ENCODE measurements at places on chromosomes 1 and 21. TPM values are rescaled to one million over a fixed set of nuclear protein-coding genes. Genes with fewer than 3 reads are reported as not detected.

Gene PLEKHA6
- total RNA-seq, result 10.8 TPM

Gene IGFN1
- total RNA-seq, result not detected

Gene RAB3GAP2
- total RNA-seq, result 25.0 TPM

Gene CD53
- total RNA-seq, result not detected

Gene ELAPOR1
- 0.20 TPM for total RNA-seq

Gene AMPD1
- not detected for total RNA-seq

- peak; percentile 74 for DNase-seq
- no peaks in the 10 kb centered on the region for H3K36me3 ChIP-seq
Observed at GRCh38 chr1:15618077-15618654, 908 bp downstream of the DDI2 start.

- H3K4me3 ChIP-seq, result no peak overlapping the region
- H3K36me3 ChIP-seq, result no peaks in the 10 kb centered on the region
- no peak for DNase-seq
- H3K27me3 ChIP-seq, result peaks cover 17% of the 10 kb centered on the region
Observed at GRCh38 chr1:111880881-111881837, 108.3 kb downstream of the KCND3 start.

DNA sequence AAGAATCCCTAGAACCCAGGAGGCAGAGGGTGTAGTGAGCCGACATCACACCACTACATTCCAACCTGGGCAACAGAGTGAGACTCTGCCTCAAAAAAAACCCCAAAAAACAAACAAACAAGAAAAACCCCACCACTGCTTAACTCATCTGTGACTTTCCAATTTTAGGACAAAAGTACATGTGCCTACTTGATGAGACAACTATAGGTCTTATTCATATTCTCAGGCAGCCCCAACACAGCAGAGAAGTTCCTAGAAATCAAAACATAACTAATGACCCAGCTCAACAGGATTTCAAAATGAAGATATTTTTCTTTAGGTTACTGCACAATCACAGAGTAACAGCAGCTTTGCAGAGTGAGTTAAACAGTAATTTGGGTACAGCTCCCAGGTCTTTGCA lies 26.4 kb downstream of the TIAM1 start:
- DNase-seq, result no peak
- no peaks in the 10 kb centered on the region for H3K36me3 ChIP-seq
- H3K4me3 ChIP-seq, result no peak overlapping the region
- no peaks in the 10 kb centered on the region for H3K27me3 ChIP-seq
- no peaks in the 10 kb centered on the region for H3K4me1 ChIP-seq

GRCh38 chr21:26169061-26169610 lies 1.4 kb downstream of the APP start:
- peaks cover 40% of the 10 kb centered on the region for H3K4me1 ChIP-seq
- H3K4me3 ChIP-seq, result peak overlapping the region; percentile 83
- H3K27ac ChIP-seq, result peak overlapping the region; percentile 63
- no peaks in the 10 kb centered on the region for H3K36me3 ChIP-seq
- H3K27me3 ChIP-seq, result peaks cover 19% of the 10 kb centered on the region

- H3K4me3 ChIP-seq, result peak overlapping the region; percentile 41
- no peak overlapping the region for H3K27ac ChIP-seq
- H3K4me1 ChIP-seq, result peaks cover 60% of the 10 kb centered on the region
- DNase-seq, result peak; percentile 51
- H3K36me3 ChIP-seq, result no peaks in the 10 kb centered on the region
- no peaks in the 10 kb centered on the region for H3K27me3 ChIP-seq
Observed at GRCh38 chr1:235093696-235094592, 34.7 kb downstream of the TOMM20 start.

DNA sequence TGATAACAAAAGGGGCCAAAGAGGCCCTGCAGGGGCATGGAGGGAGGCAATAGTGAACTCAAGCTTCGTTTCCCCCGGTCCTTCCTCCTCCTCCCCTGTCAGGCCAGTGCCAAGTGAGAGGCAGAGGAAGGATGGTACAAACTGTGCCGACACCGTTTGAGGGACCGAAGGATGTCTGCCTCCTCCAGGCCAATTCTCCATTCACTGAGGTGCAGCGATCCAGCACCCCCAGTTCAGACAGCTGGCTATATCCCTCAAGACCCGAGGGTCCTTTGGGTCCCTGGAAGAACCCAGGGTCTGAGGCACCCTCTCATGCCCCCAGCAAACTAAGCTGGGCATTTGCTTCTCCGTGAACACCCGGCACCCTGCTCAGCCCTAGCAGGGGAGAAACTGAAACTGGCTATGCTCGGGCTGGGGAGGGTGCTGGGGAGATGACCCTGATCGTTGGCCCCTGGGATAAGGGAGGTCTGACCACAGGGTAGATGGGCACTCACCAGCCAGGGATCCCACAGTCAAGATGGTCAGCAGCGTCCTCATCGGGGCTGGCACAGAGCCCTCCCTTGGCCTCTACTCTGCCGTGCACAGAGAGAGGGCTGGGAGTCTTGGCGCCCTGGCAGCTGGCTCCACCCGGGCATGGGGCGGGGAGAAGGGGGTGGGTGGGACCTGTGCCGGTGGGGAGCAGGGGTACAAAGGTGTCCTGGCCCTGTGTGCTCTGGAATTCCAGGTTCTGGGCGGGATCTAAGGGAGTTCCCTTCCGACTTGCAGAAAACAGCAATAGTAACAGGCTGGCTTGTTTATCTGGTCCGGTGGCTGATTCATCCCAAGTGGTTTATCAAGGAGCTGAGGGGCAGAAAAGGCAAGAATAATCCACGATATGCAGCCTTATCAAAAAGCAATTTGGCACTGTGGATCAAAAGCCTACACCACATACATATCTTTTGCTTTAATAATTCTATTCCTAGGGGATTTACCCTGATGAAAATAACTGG lies at the start of gene IL22RA1:
Gene IL22RA1 (minus strand): TSS at position 595 of the 989 bp plus-strand sequence. CDS start 58 bp downstream, at position 537.
- H3K36me3 ChIP-seq, result no peaks in the 10 kb centered on the region
- H3K27me3 ChIP-seq, result no peaks in the 10 kb centered on the region
- peak within 1 kb of the TSS; percentile 82 for H3K4me3 ChIP-seq
- peak within 1 kb of the TSS; percentile 34 for H3K27ac ChIP-seq
- H3K4me1 ChIP-seq, result peaks cover 45% of the 10 kb centered on the region

- no peak overlapping the region for H3K27ac ChIP-seq
- 0 out of 2 replicates have a peak, but pooled peaks cover under 1% of the 10 kb centered on the region for H3K4me1 ChIP-seq
- H3K36me3 ChIP-seq, result no peaks in the 10 kb centered on the region
- peaks cover 4% of the 10 kb centered on the region for H3K27me3 ChIP-seq
Observed at GRCh38 chr1:34747638-34747941, 7.3 kb upstream of the GJB5 start.

- H3K27ac ChIP-seq, result no peak overlapping the region
- H3K4me1 ChIP-seq, result no peaks in the 10 kb centered on the region
- H3K4me3 ChIP-seq, result no peak overlapping the region
- H3K36me3 ChIP-seq, result no peaks in the 10 kb centered on the region
Observed at GRCh38 chr1:172698224-172698623, 39.3 kb downstream of the FASLG start.

DNA sequence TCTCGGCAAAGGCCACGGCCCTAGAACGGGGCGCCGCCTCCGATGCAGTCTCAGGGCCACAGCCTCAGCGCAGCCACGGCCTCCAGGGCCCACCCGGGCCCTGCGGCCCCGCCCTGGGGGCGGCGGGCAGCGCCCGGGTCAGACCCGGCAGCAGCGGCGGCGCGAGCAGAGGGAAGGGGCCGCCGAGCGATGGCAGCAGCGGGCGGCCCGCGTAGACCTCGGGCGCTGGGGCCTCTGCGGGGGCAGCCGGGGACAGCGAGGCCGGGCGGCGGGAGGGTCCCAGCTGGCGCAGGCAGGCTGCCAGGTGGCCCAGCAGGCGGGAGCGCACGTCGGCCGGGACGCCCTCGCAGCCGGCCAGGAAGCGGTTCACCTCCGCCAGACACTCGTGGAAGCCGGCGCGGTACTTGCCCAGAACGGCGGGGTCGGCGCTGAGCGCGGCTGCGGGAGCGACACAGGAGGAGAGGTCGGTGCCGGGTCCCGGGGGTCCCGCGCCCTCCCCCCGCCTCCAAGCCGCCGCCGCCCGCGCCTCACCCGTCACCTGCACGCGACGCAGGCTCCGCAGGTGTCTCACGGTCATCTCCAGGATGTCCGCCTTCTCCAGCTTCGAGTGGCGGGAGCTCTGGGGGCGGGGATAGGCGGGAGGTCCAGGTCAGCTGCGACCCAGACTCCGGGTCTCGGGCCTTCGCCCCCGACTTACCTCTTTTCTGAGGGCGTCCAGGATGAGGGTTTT lies 737 bp downstream of the HES4 start:
- H3K36me3 ChIP-seq, result no peaks in the 10 kb centered on the region
- peak overlapping the region; percentile 97 for H3K27ac ChIP-seq
- no peak for DNase-seq
- H3K4me3 ChIP-seq, result peak overlapping the region; percentile 78

DNA sequence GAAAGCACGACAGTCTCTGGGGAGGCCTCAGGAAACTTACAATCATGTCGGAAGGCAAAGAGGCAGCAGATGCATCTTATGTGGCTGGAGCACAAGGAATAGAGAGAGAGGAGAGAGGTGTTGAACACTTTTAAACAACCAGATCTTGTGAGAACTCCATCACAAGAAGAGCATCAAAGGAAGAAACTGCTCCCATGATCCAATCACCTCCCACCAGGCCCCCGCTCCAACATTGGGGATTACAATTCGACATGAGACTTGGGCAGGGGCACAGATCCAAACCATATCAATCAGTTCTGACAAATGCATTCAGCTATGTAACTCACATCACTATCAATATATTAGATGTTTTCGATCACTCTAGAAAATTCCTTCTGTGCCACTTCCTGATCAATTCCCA lies 37.6 kb downstream of the ETS2 start:
- DNase-seq, result no peak
- H3K36me3 ChIP-seq, result no peaks in the 10 kb centered on the region
- no peak overlapping the region for H3K27ac ChIP-seq
- H3K27me3 ChIP-seq, result no peaks in the 10 kb centered on the region
- H3K4me3 ChIP-seq, result no peak overlapping the region

All from HepG2 (cell line).